ENCODE measurements at places on chromosomes 2 and 18.
A peak's percentile ranks its signal among the peaks of the same experiment; 100 is the strongest.

GRCh38 chr18:21369146-21369545 is 127.1 kb downstream of the GREB1L start:
- DNase-seq, result no peak

GRCh38 chr2:26173776-26174482 is 1.0 kb downstream of the GAREM2 start:
- no peak for DNase-seq

- no peak for DNase-seq
Measured at GRCh38 chr2:19536136-19536535, 177.7 kb upstream of the OSR1 start.

- no peak for DNase-seq
Measured at GRCh38 chr18:9563331-9563730, 51.0 kb downstream of the PPP4R1 start.

GRCh38 chr2:104584393-104584792 is 269.5 kb upstream of the POU3F3 start:
- DNase-seq, result no peak

GRCh38 chr2:197332641-197333040 is 22.1 kb upstream of the ANKRD44 start:
- DNase-seq, result no peak

- DNase-seq, result no peak
Measured at GRCh38 chr18:45667056-45667736, 51.9 kb downstream of the SLC14A2 start.

- DNase-seq, result no peak
Measured at GRCh38 chr2:126862730-126863129, 36.0 kb upstream of the TEX51 start.

- DNase-seq, result no peak
Measured at GRCh38 chr2:131030478-131030971, 62.7 kb downstream of the FAM168B start.

DNA sequence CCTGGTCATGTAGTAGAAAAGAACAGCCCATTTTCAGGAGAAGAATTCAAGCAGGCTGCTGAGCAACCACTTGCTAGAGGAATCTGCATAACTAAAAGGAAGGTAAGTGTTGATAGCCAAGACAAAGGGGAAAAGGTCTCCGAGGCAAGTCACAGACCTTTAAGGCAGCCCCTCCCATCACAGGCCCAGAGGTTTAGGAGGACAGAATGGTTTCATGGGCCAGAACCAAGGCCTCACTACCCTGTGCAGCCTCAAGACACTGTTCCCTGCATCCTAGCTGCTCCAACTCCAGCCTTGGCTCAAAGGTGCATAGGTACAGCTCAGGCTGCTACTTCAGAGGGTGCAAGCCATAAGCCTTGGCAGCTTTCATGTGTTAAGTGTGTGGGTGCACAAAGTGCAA is 238.6 kb upstream of the CYP26B1 start:
- DNase-seq, result no peak

DNA sequence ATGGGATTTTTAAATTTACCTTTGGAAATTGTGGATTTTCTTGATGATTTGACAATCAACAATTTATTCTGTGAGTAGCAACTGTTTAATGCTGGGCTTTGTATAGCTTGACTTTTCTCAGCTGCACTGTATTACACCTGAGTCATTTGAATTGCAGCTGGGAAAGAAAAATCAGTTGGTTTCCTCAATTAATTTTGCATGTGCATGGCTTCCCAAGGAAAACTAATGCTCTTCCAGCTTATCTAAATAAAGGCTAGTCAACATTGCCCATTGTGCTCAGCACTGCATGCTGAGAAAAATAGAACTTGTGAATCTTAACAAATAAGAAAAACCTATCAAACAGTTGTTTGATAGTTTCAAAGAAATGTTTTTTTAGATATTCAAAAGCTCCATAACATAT is 268.3 kb upstream of the CDH20 start:
- no peak for DNase-seq

DNA sequence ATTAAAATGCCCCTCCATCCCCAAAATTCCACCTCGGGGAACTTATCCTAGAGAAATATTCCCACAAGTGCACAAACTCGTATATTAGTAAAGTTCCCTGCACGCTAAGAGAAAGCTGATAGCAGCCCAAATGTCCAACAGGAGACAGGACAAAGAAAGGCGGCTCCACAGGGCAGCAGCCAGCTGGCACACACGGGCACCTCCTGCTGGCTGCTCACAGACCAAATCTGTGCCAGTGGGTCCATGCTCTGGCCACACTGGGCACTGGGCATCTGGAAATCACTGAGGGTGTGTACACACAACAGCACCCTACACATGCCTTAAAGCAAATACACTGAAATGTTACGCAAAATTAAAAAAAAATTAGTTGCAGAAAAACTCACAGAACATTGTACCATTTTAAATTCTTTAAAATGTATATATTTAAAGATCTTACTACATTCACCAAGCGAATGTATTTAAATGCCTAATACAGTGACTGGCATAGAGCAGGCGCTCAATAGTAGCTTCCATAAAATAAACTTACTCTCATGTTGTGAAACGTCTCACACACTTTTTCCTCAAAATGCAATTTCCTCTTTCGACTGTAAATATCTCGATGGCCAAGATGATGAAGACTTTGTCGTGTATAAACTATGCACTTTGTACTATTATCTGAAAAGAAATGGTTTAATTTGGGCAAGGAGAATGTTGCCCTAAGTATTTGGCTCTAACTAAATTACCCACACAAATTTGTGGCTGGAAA is 19.4 kb downstream of the ZNF516 start:
- no peak for DNase-seq

DNA sequence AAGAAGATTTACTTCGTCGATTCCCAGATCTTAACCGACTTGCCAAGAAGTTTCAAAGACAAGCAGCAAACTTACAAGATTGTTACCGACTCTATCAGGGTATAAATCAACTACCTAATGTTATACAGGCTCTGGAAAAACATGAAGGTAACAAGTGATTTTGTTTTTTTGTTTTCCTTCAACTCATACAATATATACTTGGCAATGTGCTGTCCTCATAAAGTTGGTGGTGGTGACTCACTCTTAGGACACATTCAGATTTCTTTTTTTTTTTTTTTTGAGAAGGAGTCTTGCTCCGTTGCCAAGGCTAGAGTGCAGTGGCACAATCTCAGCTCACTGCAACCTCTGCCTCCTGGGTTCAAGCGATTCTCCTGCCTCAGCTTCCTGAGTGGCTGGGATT is 26.8 kb downstream of the MSH2 start:
- no peak for DNase-seq

DNA sequence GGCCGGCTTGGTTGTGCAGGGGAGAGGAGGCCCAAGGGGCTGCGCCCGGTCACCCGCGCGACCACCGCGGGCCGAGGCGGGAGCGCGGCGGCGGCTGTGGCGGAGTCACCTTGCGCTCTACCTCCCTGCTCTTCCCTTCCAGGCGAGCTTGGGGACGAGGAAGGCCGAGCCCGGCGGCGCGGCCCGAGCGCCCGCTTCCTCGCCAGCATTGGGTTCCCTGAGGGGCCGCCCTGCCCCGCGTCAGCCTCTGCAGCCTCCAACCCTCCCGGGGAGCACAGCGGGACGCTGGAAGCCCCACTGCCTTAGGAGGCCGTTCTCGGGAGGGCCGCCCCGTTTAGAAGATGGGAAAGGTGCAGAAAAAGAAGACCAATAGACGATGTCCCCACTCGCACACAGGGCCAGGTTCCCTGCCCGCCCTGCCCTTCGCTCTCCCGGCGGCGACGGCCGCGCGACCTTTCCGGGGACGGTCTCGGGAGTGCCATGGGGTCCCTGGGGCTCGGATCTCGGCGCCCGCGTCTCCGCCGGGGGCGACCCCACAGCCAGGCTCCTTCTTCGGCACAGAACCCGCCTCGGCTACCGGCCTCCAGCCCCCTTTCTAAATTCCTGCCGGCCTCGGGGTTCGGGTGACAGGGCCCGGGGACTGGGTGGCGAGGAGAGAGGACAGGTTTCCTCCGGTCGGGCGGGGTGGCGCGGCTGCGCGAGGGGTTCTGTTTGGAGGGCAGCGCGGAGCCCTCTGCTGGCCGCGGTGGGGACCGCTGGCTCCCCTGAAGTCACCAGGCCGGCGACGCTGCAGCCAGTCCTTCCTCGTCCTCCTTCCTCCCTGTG is 85.5 kb downstream of the HS6ST1 start:
- DNase-seq, result peak; percentile 88

- no peak for DNase-seq
Measured at GRCh38 chr18:9822587-9823185, 63.1 kb upstream of the TXNDC2 start.

DNA sequence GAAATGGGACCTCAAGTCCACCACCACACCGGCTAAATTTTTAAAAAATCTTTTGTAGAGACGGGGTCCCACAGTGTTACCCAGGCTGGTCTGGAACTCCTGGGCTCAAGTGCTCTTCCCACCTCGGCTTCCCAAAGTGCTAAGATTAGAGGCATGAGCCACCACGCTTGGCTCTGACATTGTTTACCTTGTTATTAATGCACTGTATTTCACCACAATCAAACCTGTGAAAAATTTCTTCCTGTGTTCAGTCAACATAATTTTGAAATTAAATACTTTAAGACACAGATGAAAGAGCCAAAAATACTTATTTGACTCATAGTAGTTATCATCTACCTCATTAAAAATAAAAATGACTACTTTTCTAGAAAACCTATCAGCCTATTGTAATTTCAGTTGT is 16.0 kb upstream of the FAM124B start:
- no peak for DNase-seq

DNA sequence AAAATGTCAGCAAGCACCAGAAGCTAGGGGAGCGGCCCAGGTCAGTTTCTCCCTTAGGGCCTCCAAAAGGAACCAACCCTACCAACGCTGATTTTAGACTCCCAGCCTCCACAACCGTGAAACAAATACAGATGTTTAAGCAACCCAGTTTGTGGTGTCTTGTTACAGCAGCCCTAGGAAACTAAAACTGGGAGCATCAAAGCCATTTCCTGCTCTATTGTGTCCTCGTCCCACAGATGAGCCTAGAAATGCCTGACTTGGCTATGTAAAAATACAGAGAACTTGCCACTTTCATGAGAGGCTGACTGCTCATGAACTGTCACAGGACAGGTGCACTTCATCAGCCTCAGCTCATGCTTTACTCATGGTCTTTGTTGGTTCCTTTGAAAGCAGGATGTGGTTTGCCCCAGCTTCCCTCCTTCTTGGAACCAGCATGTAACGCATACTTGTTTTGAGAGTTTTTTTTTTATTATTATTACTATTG is 97.6 kb upstream of the SLC39A10 start:
- DNase-seq, result peak; percentile 66

DNA sequence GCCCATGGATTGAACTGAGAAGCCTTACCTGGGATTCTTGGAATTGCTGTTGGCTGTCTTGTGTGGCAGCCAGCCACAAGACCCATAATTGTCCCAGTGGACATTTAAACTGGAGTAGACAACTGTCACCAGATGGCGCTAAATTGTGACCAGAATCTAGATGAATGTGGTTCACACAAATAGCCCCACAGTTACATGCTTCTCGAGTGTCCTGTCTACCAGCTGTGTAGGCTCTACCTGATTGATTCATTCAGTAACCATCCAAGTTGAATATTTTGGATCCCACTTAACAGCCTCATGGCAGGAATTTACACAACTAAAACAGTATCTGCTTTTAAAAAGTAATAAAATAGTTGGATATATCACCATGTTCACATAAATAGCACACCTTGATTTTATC is 73.2 kb downstream of the MAP4K4 start:
- DNase-seq, result peak; percentile 61

DNA sequence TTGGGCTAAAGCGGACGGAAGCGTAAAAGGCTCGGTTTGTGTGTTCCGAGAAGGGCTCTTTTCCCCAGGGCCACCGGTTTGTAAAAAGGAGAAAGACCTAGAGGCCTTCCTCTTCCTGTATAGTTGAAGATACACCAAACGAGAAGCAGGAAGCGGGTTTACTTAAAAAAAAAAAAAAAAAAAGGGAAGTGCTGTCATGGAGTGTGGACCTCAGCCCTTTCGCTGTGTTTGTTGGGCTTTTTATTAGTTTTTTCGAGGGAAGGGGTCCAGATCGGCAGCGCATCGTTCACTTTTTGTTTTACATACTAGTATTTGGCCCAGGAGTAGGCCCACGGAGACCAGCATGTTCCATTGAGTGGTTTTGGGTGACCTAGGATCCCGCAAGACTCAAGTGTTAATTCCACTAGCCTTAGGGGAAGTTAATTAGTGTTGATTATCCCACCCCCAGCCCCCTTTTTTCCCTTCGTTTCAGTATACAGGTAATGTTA is 676 bp downstream of the ACTR2 start:
- peak; percentile 80 for DNase-seq

DNA sequence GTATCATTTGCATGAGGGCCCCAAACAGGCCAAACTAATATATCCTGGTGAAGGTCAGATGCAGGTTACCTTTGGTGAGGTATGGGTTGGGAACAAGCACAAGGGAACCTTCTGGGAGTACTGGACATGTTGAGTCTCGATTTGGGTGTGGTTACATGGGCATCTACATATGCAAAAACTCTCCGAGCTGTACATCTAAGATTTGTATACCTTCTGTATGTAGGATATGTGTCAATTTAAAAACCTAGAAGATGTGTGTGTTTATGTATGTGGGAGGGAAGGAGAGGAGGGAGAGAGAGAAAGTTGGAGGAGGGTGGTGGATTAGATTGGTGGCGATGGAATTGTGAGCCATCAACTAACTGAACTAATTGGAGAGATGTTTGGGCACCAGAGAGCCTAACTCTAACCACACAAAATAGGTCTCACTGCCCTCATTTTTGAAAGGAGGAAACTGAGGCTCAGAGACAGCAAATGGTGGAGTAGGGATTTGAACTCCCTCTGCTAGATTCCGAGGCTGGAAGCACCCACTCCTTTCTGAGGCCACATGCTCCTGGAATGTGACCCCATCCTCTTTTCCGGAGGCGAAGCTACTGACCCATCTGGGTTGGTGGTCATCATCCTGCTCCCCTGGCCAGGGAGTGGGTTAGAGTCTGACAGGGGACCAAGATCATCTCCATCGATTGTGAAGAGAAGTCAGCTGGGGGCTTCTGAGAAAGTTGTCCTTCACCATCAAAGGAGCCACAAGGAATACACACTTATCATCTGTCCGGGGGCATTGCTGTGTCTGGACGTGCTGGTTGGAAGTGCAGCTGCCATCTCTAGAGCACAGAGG is 107.3 kb upstream of the MYCN start:
- DNase-seq, result no peak

GRCh38 chr2:26913606-26913998 is 56.8 kb upstream of the MAPRE3 start:
- no peak for DNase-seq

- DNase-seq, result no peak
Measured at GRCh38 chr18:76903386-76903785, 81.0 kb downstream of the ZNF236 start.

GRCh38 chr2:65583061-65583460 is 150.7 kb upstream of the SPRED2 start:
- DNase-seq, result no peak

- DNase-seq, result no peak
Measured at GRCh38 chr18:60019463-60019840, 119.7 kb downstream of the PMAIP1 start.

GRCh38 chr2:238952261-238952919 is 104.5 kb downstream of the TWIST2 start:
- DNase-seq, result no peak

DNA sequence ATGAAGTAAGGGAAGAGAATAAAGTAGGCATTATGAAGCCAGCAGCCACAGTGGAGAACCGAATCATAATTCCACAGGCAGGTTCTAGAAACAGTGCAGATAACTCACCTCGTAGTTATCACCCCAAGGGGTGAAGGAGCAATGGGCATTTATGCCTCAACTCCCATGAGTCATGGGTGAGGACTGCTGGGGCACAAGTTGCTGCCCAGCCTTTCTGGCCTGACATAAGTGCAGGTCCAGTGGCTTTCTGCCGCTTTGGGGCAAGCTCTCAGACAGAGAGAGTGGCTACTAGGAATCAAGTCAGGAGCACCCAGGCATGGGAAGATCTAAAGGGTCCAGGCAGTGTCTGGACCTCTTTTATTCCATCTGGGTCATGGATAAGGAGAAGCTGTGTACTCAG is 149.8 kb downstream of the SUCLG1 start:
- no peak for DNase-seq

Data from common myeloid progenitor, CD34-positive (primary cell).